NCI-H146 (cell line): ENCODE measurements at places on chromosomes 12 and 14.
A peak's percentile ranks its signal among the peaks of the same experiment; 100 is the strongest.

DNA sequence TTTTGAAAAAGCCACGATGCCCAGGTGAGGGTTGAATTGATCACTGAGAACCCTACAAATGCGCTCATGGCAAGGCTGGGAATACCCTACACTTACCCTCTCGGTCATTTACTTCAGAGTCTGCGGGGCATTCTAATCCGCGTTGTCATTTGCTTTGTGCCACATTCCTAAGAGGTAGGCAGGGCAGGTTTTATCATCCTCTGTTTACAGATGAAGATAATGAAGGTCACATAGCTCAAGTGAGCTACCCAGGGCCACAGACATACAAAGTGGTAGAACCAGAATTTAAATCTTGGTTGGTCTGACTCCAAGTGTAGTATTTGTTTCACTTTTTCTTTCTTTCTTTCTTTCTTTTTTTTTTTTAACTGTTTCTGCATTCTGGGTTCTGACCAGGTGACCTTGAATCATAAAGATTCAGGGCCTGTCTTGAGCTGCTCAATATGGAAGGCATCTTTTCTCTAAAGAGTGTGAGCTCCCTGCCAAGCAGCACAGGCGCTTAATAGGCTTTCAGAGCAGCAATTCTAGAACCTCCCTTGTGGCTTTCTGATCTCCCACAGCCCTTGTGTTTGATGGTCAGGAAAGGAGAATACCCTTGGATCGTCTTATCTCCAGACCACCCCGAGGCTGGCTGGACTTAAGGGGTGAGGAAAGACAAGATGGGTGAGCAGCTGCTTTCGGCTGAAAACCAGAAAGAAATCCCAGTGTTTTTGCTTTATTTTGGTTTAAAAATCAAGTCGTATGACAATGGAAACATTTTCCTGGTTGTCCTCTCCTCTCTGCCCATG lies 662 bp upstream of the BATF start:
- DNase-seq: no peak

DNA sequence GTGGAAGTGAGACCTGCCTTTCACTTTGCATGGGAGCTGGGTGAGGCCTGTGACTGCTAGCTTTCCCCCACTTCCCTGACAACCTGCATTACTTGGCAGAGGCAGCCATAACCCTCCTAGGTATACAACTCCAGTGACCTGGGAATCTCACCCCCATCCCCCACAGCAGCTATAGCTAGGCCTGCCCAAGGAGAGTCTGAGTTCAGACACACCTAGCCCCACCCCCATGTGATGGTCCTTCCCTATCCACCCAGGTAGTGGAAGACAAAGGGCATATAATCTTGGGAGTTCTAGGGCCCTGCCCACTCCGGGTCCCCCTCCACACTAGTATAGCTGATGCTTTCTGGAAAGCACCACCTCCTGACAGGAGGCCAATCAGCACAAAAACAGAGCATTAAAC lies 6.3 kb upstream of the STRAP start:
- no peak for DNase-seq

DNA sequence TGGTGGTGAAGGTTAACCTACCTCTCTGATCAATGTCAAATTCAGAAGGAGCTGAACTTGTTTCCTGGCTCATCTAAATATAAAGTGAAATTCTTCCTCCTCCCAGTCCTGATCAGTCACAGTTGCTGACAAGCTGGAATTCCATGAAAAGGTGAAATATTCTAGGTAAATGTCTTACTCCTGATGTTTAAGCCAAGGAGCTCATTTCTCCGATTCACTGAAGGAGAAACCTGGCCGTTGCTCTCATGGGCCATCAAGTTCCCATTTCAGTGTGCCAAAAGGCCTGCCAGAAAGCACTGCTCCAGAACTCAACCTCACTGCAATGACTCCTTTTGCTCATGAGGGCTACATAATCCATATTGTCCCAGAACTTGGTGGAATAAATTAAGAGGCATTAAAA lies 707.5 kb downstream of the GALC start:
- DNase-seq: no peak

- no peak for DNase-seq
These were observed 372.5 kb upstream of the DDHD1 start for GRCh38 chr14:53525608-53526007.

DNA sequence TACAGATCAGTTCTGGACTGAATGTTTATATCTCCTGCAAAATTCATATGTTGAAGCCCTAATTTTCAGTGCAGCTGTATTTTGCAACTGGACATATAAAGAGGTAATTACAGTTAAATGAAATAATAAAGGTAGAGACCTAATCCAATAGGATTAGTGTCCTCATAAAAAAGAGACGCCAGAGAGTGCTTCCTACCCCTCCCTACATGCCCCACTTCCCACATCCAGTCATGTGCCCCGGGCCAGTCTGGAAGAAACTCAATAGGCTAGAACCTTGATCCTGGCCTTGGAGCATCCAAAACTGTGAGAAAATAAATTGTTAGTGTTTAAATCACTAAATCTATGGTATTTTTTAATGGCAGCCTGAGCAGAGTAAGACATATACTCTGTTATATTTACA lies 172.3 kb downstream of the ALG10B start:
- no peak for DNase-seq

GRCh38 chr12:105980533-105980932 lies 158.2 kb downstream of the NUAK1 start:
- no peak for DNase-seq

DNA sequence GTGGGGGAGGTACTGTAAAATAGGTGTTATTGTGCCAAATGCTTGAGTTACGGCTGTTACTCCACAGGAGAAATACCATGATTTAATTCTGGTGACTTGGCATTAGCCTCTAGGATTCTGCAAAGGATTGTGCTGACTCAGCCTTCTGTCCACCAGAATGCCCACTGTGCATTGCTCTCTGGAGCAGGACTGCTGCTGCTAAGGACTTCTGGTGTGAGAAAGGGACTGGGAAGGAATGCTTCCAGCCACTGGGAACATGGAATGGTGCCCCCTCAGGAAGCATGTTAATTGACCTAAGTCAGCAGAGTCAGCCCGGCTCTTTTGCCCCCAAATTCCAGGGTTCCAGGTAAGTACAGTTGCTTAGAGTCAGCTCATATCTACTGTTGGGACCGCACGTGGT lies 32.9 kb downstream of the ZFHX2 start:
- no peak for DNase-seq

DNA sequence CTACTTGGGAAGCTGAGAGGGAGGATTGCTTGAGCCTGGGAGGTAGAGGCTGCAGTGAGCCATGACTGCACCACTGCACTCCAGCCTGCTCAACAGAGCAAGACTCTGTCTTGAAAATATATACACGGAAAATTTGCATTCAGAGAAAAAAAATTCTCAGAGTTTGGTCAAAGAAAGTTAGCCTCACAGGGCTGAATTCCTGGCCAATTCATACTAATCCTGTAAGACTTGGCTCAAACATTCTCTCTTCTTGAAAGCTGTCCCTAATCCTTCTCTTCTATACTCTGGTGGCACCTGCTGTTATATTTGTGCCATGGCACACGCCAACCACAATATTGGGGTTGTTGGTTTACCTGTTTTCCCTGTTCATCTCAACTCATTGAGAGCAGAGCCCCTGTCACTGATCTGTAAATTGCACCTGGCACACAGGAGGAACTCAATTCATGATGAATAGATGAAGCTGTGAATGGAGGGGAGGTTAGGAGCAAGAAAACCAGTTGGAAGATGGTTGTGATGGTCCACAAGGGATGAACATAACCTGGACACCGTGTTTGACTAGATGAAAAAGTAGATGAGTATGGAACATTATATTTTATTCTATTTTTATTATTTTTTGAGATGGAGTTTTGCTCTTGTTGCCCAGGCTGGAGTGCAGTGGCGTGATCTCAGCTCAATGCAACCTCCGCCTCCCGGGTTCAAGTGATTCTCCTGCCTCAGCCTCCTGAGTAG lies 36.8 kb upstream of the SPTSSA start:
- peak; percentile 25 for DNase-seq

DNA sequence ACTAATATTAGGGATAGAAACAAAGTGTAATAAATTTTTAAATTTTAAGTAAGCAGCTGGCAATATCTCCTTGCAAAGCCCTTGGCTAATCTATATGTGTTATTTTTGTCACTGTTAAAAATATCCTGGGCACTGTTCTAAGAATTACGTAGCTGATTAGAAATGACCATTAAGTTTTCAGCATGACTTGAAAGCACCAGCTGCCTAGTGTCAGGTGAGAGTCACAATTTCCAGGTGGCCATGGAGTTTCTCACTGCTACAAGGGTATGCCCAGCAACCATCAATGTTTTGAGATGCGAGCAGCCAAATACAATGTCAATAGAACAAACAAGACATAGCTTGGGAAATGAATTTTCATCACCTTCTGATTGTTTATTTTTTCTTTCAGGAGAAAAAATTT lies 23.3 kb upstream of the GYS2 start:
- DNase-seq: no peak

GRCh38 chr12:52822771-52823510 lies 9.0 kb upstream of the KRT4 start:
- no peak for DNase-seq

GRCh38 chr12:62604871-62605270 lies 138.2 kb downstream of the MON2 start:
- DNase-seq: no peak

GRCh38 chr14:24092505-24093206 lies 1.5 kb upstream of the PCK2 start:
- DNase-seq: no peak

DNA sequence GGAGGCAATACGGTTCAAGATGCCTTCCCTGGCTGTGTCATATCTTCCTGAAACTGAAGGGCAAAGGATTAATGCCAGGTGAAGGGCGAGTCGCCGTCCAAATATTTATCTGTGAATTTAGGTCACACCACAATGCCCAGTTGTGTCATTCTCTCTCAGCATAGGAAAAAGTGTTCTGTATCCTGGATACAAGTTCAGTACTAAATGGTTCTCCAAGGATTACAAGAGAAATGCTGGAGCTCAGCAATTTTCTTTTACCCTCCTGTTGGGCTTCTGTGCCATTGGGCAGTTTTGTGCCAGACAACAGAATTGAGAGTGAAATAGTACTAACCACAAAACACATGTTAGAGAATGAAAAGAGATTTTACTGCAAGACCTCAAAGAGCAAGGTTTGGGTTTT lies 493.9 kb downstream of the EGLN3 start:
- no peak for DNase-seq

GRCh38 chr12:51390891-51391282 lies 319 bp downstream of the GALNT6 start:
- DNase-seq: peak; percentile 66

DNA sequence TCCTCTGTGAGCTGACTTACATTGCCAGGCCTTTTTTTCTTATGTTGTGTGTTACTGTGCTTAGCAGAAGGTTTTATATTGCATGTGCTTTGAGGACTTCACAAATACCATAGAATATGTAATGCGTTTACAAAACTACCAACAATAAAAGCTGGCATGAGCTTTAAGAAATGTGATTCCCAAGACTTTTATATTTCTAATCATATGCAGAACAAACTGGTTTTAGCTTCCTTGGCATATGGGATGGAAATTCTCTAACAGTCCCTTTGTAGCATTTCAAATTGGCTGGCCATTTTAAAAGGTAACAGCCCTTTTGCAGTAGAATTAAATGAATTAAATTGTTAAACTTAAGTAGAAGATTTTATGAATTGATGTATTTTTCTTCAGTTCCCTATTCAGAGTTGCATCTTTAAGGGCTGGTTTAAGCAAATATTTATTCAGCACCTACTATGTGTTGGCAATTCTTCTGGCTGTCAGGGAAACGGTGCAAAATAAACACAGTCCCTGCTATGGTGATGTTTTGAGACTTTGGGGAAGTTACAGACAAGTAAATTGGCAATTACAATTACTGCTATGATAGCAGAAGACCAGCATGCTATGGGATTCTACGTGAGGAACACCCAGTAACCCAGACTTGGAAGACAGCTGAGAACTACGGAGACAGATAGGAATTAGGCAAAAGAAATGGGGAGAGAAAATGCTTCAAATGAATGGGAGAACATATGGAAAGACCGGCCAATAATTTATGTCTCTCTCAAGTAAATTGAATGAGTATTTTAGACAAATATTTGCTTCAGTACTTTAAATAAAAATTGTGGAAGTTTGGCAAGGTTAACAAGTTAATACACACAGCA lies 446.4 kb downstream of the EGLN3 start:
- DNase-seq: no peak

- DNase-seq: no peak
These were observed 58.8 kb downstream of the TRMT5 start for GRCh38 chr14:60922050-60922449.

GRCh38 chr12:49967042-49967776 lies 5.5 kb downstream of the AQP5 start:
- DNase-seq: peak; percentile 88

DNA sequence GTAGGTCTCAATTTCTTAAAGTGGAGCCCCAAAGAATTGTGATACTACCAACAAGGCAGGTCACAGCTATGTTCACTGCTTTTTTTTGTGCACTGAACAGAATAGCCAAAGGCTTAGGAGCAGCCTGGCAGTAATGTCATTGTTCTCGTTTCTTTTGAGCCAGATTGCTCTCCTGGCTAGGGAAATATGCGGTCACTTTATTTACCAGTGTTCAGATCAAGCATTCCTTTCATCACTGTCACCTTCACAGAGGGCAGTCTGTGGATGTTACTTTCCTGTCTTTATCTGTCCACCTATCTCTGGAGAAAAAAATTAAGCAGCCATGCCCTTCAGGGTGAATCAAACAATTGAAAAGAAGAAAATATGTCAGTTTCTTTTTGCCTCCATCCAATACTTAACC lies 159.6 kb downstream of the BTG1 start:
- peak; percentile 29 for DNase-seq

DNA sequence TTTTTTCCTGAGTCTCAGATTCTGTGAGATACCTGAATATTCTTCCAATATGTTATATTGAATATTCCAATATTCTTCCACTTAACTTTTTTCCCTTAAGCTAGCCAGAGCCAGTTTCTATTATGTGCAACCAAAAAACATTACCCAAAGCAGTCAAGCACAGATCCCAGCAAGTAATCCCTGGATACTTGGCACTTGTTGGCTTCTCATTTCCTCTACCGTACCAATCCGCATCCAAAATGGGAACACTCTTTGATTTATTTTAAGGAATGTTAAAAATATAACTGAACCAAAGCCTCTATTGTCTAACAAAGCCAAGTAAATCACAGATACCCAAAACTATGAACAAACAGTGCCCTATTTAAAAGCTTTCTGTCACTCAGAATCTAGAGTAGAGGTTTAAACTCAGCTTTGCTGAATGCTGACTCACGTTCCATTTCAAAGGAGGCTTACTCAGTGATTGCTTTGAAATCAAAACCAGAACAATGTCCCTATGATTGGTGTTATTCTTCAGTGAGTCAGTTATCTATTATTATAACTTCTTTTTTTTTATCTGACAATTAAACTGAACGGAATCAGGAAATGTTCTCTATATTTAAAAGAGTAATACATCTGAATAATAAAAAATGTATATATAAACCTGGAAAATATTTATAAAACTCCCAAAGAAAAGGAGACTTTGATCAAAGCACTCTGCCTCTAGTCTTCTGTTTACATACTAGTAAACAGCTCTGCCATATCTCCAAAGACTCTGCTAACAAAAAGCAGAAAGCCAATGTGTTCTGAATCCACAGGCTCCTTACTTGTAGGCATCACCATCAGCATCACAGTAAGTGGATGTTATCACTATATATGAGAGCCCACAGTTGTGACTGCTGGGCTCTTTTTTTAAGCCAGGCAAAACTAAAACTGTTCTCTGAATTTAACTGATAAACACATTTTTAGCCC lies 360.8 kb downstream of the CCDC91 start:
- no peak for DNase-seq

- no peak for DNase-seq
These were observed 1820.8 kb upstream of the FLRT2 start for GRCh38 chr14:83709116-83709515.
